Natural killer cell (primary cell): ENCODE measurements at places on chromosomes 3 and 15. TPM values are rescaled to one million over a fixed set of nuclear protein-coding genes. Genes with fewer than 3 reads are reported as not detected.

Gene RHCG
- not detected for total RNA-seq

Gene NISCH
- 175 TPM for total RNA-seq

Gene ARGFX
- total RNA-seq: not detected

Gene WNT7A
- total RNA-seq: 0.45 TPM

Gene KAT2B
- total RNA-seq: 132 TPM

Gene C3orf52
- 0.42 TPM for total RNA-seq

Gene CFAP100
- not detected for total RNA-seq

Gene NLGN1
- not detected for total RNA-seq
